ENCODE measurements at places on chromosomes 7 and 10. TPM values are rescaled to one million over a fixed set of nuclear protein-coding genes. Genes with fewer than 3 reads are reported as not detected.

CPN1 gene
- not detected for total RNA-seq

SEMA4G gene
- 1.6 TPM for total RNA-seq

PITRM1 gene
- 78.6 TPM for total RNA-seq

BLNK gene
- total RNA-seq: 0.16 TPM

FBXO24 gene
- total RNA-seq: 1.4 TPM

STEAP2 gene
- total RNA-seq: not detected

RADIL gene
- total RNA-seq: 0.77 TPM

NPY4R gene
- total RNA-seq: not detected

TSPAN33 gene
- 9.3 TPM for total RNA-seq

NKX6-2 gene
- not detected for total RNA-seq
